ENCODE measurements at places on chromosomes 13 and 19.
A peak's percentile ranks its signal among the peaks of the same experiment; 100 is the strongest.

- no peak for DNase-seq
Observed at GRCh38 chr19:29285878-29286277, 72.9 kb upstream of the UQCRFS1 start.

- no peak for DNase-seq
Observed at GRCh38 chr19:16226878-16227836, 29.4 kb downstream of the AP1M1 start.

GRCh38 chr19:4374498-4375163, 25.7 kb downstream of the SH3GL1 start:
- DNase-seq, result peak; percentile 90

DNA sequence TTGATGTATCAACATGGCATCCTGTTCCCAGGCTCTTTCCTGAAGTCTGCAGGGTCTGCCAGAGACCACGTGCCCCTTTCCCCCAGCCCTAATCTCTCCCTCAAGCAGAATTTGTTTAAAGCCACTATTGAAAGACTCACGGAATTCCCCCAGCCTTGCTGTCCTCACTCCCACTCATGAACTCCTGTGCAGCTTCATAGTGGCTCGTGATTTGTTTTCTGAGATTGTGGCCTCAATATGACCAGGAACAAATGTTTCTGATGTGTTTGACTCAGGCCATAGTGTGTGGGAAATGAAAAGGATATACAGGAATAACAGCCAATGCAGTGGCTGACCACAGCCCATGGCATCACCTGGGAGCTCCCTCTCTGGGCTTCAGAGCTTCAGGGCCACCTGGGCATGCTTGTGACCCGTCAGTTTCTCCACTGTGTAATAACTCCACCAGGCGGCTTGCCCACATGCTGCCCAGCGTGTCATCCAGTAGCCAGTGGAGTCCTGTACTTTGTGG, 8.1 kb upstream of the SERPINE3 start:
- no peak for DNase-seq

- DNase-seq, result no peak
Observed at GRCh38 chr13:90928109-90928508, 419.4 kb upstream of the MIR17HG start.

- no peak for DNase-seq
Observed at GRCh38 chr13:39215971-39216370, 177.7 kb downstream of the NHLRC3 start.

DNA sequence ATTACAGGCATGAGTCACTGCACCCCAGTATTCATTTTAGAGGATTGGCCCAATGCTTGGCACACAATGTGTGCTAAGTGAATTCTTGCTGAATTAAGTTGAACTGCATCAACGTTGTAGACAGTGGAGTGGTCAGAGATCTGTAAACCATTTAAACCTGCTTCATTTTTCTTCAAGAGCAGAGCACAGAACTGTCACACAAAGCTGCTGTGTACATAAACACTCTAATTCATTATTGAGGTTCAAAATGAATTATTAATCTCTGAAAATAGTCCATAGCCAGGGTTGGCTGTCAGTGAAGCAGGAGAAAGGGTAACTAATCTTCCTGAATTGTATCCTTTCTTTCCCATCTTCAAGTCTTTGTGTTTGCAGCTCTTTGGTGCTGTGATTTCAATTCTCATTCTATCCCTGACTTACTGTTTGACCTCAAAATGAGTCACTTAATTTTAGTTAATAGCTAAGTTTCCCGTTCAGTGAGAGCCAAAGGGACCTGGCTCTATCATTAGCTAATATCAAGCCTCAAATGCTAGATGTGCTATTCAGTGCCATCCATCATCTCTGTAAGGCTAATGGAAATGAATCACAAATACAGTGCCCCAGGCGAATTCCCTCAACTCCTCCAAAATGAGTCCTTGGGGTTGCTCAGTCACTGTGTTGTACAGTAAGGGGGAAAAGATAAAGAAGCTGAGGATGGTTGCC, 77.0 kb upstream of the TSC22D1 start:
- DNase-seq, result no peak

DNA sequence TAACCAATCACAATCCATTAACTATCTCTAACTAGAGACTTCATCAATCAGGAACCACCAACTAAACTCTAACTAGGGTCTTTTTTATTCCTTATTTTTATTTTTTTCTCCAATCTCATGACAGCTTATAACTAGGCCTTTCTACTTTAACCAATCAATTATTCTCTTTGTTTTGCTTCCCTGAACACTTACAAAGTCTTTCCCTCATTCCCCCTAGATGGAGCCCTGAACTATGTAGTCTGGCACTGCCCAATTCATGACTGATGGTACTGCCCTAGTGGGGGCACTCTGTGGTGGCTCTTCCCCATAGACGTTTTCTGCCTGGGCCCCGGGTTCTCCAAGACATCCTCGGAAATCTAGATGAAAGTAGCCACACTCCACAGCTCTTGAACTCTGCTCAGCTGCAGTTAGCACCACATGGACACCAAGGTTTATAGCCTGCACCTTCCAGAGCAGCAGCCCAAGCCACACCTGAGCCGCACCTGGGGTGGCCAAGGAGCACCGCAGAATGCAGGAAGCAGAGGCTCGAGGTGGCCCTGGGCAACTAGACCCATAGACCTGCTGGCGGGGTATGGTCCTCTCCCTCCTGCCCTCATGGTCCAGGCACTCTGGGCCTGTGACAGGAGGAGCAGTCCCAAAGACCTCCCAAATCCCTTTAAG, 6.6 kb downstream of the ATP7B start:
- DNase-seq, result no peak

DNA sequence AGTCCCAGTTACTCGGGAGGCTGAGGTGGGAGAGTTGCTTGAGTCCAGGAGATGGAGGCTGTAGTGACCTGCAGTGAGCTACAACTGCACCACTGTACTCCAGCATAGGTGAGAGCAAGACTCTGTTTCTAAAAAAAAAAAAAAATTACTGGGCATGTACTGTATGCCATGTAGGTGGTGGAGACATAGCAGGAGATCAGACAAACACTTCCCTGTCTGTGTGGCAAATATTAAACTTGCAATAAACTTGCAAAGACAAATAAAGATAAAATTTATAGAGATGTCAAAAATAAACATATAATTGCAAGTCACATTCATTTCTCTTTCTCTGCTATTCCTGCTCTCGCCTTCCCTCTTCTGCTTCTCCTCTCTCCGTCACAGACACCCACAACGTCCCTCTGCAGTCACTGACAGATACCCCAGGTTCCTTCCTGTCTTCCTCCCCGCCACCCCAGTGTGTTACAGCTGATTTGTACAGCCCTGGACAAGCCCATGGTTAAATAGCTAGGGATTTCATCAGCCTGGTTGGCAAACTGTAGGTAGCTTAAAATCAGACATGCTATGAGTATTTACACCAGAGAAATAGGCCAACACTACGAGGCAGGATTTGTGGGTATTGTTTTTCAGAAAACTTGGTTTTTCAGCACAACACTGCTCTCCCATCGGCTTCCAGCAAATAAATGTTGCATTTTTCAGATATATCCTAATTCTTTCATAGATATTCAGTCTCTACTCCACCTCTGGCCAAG, 1.3 kb upstream of the CD177 start:
- no peak for DNase-seq

DNA sequence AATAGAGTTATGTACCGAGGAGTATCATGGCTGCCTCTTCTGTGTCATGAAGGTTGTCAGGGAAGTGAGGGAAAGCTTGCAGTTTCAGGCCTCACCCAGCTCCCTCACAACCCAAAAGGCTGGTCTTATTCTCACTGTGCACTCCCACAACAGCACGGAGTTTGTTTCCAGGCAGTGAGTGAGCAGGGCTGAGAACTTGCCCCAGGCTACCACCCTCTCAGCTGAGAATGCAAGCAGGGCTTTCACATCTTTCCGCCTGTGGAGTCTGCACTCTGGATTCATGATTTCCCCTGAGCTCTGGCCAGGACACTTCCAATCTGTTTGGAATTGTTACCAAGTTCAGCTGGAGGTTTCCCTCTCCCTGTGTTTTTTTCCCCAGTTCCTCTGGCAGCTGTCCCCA, 2284.7 kb upstream of the PCDH20 start:
- DNase-seq, result no peak

DNA sequence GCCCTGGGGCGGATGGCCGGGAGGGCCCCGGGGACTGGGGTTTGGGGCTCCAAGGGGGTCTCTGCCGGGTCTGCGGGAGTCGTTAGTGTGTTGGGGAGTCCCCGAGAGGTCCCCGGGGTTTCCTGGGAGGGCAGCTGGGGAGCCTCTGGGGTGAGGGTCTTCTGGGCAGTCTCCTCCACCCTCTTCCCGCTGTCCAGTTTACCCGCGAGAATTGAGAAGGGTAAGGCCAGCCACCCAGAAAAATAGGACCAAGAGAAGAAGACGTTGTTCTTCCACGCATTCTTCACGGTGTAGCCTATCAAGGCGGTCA, 1.0 kb upstream of the ETFB start:
- DNase-seq, result no peak

GRCh38 chr13:108494991-108495645, 134.3 kb upstream of the MYO16 start:
- no peak for DNase-seq

GRCh38 chr13:73610799-73611592, 523.2 kb downstream of the KLF12 start:
- DNase-seq, result no peak

DNA sequence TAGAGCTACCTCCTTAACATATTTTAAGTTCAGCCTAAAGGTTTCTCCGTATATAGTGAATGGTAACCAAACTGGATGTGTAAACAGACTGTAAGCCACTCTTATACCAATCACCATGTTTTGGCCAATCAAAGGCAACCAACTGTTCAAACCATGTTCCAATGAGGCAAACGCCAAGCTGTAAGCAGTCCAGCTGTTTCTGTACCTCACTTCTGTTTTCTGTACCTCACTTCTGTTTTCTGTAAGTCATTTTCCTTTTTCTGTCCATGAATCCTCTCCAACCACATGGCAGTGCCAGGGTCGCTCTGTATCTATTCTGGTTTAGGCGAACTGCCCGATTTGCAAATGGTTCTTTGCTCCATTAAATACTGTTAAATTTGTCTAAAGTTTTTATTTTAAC, 24.4 kb downstream of the COMMD6 start:
- DNase-seq, result no peak

GRCh38 chr13:94558716-94559115, 37.2 kb downstream of the TGDS start:
- no peak for DNase-seq

- DNase-seq, result no peak
Observed at GRCh38 chr13:101474419-101474957, 22.0 kb downstream of the ITGBL1 start.

DNA sequence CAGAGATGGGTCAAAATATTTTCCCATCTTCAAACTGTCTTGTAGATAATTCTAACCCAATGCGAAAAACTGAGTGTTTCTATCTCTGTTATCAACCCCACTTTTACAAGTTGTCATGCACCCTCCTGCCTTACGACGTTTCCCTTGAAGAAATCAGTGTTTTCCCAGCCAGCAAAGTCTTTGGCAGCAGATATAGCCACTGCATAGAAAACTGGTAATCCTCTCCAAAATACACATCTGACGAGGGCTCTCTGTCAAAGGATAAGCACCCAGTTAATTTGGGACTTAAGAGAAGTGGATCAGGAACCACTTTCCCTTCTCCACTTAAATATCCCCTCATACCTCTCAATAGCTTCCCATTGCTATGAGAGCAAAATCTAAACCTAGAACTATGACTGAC, 351.9 kb upstream of the MIR17HG start:
- DNase-seq, result no peak

DNA sequence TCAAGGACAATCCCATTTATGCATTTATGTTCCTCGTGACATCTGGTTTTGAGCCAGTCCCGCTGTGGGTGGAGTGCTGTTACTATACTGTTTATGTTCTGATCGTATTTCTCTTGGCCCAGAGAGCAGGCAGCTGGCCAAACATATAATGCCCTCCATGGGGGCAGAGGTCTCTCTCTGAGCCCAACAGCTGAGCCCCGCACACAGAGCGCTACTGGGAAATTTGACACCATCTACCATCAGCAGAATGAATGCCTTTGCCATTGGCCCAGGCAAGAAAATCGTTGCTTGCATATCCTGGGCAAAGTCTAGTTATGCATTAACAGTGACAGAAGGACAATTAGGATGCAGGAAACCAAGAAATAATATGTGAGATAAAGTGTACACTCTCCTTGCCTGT, 126.8 kb upstream of the CACNA1A start:
- no peak for DNase-seq

DNA sequence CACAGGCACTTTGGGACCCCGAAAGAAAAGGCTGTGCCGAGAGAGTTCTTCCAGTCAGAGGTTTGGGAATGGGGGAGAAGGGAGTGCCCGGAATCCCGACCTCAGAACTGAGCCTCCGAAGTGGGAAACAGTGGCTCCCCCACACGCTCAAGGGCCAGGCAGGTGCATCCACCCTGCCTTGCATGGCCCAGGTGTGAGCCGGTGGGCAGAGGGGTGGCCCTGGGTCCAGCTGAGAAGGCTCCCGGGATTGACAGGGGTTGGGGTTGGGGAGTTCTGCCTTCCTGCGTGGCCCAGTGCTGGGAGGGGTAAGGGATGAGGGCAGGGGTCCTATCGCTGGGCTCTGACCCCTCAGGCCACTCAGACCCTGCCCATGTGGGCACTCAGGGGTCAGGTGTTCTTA, 163.5 kb upstream of the TUBA3C start:
- DNase-seq, result no peak

DNA sequence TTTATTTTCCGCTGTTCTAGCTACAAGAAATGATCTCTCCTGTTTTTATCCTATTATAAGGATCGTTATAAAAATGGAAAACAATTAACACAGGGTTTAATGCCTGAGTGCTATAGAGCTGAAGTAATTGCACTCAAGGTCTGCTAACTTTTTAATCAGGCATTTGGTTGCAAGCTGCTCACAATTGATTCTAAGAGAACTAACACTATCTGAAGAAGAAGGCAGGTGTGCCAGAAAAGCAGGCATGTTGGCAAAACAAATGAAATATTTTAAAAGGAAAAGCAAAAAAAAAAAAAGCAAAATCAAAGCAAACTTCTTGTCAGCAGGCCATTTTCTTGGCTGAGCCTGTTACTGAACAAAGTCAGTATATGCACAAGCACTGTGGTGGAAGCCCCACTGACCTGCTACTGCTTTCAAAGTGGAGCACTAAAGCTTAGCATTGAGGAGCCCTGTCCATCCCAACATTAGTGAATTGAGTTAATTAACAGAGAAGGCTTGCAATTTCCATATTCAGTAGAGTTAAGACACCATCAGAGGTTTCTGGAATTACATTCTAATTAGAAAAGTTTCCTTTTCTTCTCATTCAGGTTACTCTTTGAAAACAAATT, 574.2 kb downstream of the PCDH9 start:
- no peak for DNase-seq

GRCh38 chr19:52945652-52946321, 16.9 kb downstream of the ZNF816 start:
- no peak for DNase-seq

DNA sequence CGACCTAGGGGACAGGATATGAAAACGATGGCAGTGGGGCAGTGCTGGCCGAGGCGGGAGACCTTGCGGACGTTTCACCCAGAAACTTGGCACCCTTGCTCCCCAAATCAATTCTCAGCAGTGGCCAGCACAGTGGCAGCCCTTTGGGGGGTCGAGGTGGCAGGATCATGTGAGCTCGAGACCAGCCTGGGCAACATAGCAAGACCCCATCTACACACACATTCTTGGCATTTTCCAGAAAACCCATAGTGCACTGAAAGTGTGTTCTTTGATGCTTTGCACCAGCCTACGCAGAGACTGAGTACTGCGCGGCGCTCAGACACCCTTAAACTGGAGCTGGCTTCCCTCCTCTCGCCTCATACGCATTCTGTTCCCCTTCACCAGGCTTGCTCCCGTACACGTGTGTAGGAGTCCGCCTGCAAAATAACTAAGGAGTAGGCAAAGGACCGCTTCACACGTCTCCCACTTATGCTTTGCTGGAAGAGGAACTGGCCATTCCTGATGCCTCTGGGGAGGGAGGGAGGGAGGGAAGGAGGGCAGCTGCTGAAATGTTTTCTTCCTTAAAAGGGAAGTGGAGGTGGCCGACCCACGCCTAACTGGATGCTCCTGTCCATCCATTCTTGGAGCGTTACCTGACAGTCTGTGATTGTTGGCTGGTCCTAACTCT, 23.5 kb upstream of the MIER2 start:
- DNase-seq, result no peak
